ENCODE measurements at places on chromosomes 6 and 20.

GRCh38 chr20:57544838-57545564 is 15.9 kb upstream of the PCK1 start:
- no peak for DNase-seq

DNA sequence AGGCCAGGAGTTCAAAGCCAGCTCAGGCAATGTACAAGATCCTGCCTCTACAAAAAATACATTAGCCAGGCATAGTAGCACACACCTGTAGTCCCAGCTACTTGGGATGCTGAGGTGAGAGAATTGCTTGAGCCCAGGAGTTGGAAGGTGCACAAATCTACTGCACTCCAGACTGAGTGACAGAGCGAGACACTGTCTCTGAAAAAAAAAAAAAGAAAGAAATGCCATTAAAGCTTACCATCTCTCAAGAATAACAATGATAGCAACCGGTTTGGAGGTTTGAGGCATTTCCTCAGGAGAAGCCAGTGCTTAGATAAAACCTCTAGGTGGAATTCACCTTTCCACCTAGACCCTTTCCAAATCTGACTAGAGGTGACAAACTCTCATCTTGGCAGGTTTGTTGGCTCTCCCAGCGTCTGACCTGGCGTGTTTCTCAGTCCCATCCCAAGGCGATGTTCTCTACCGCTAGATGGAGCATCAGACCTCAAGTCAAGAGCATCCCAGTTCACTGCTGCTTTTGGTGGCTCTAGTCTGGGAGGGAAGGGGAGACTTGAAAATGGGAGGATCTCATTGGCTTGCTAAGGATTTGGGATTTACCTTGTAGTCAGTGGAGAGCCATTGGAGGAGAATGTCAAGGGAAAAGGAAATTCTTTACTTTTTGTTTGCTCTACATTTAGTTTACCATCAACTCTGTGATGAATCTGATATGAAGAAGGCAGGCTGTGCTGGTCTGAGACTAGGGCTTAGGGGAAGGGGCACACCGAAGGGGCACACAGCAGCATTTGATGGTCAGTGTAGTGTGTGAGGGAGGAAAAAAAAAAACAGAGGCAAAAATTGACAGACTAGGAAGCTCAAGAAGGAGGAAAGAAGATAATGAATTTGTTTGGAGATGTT is 67.9 kb downstream of the NCOA7 start:
- peak; percentile 12 for DNase-seq

- no peak for DNase-seq
Observed at GRCh38 chr20:34251619-34252018, 10.4 kb downstream of the ASIP start.

DNA sequence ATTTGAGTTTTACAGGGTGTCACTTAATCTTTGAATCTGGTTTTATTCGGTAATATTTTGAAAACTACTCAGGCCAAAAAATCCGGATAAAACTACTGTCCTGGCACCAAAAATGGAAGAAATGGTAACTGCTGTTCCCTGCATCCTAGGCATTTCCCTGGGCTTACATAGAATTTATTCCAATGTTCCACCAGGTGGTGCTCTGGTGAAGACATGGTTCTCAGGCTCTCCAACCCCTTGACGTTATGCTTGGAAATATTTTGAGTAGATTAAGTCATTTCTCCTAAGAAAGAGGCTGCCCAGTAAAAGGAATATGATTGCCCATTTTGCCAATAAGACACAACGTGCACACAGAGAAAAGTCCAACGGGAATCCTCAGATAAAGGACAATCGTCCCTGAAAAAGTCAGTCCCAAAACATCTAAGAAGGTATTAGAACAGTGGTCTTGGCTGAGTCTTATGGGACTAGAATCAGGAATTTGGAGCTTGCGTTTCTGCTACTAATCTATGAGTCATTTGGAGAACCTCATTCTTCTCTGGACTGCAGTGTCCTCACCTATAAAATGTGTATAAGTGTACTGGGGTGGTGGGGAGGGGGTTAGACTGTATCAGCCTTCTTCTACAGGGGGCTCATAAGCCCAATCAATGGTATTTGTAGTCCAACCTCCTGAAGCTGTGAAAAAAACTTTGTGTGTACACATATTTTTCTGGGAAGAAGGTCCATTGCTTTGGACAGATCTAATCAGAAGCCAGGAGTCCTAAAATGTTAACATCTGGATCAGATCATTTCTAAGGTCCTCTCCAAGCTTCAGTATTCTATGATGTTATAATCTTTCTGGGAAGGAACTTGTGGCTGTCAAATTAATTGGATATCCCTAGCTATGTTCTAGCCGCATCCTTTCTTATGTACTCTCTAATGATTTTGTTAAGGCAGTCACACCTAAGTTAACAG is 131.0 kb upstream of the BMP2 start:
- DNase-seq, result peak; percentile 47

GRCh38 chr6:128204616-128205015 is 303.8 kb upstream of the THEMIS start:
- DNase-seq, result no peak

GRCh38 chr6:2715737-2716136 is 35.0 kb downstream of the MYLK4 start:
- DNase-seq, result no peak

GRCh38 chr6:138328210-138328609 is 49.5 kb upstream of the SMIM28 start:
- no peak for DNase-seq

- no peak for DNase-seq
Observed at GRCh38 chr6:113496166-113496565, 361.0 kb upstream of the MARCKS start.

DNA sequence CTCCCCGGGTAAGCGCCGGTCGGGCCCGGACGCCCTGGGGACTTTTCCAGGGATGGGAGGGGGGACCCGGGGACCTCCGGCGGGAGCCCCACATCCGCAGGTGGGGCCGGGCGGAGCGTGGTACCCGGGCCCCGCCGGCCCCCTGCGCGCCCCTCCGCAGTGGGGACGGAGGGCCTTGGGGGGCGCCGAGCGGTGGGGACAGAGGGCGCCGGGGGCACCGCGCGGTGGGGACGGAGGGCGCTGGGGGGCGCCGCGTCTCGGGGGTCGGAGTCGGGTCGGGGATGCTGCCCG is 270 bp downstream of the PLEKHG1 start:
- DNase-seq, result no peak

- no peak for DNase-seq
Observed at GRCh38 chr20:8126181-8126580, 5.9 kb upstream of the PLCB1 start.

DNA sequence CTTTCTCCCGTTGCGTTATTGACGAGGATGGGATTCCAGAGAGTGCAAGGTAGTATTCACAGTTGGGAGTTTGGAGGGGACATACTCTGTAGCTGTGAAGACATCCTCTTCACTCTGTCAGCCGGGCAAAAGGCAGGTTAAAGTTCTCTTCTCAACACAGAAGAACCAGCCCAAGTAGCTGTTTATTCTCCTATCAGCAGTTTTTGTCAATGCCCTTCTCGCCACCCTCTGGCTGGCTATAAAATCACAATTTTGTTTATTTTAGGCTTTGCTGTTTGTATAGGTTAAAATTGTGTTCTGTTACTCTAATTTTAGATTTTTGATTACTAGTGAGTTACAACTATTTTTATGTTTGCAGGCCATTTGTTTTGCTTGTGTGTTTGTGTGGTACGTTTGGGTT is 37.9 kb upstream of the MAS1 start:
- DNase-seq, result peak; percentile 54

DNA sequence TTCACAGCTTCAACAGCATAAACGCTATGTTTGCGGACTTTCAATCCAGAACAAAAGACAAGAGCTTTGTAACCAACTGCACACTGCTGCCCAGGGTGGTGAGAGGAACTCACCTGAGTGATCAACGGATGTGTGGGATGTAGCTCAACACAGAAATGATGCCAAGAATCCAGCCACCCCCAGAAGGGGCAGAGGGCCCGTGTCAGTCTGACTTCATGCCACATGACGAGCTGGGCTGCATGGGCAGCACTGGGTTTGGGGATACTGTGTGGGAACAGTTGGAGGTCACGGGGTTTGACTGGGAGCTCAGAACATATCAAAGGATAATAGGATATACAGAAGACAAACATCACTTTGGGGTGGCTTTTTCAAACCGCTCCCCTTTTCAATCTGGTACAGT is 79.4 kb upstream of the TRAF3IP2 start:
- no peak for DNase-seq

DNA sequence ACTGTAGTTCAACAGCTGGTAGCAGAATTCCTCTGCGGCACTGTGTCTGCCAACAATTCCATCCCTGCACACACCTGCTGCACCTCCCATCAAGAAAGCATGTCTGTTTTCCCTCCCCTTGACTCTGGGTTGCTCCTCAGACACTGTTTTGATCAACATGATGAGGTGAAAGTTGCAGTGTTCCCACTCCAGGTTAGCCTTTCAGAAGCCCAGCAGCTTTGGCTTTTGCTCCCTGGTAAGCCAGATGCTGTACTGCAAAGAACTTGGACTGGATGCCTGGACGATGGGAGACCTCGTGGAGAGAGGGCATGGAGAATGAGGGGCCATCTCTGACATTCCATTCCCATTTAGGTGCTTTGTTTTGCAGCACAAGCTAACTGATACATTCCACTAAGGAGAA is 79.1 kb upstream of the MAFB start:
- no peak for DNase-seq

DNA sequence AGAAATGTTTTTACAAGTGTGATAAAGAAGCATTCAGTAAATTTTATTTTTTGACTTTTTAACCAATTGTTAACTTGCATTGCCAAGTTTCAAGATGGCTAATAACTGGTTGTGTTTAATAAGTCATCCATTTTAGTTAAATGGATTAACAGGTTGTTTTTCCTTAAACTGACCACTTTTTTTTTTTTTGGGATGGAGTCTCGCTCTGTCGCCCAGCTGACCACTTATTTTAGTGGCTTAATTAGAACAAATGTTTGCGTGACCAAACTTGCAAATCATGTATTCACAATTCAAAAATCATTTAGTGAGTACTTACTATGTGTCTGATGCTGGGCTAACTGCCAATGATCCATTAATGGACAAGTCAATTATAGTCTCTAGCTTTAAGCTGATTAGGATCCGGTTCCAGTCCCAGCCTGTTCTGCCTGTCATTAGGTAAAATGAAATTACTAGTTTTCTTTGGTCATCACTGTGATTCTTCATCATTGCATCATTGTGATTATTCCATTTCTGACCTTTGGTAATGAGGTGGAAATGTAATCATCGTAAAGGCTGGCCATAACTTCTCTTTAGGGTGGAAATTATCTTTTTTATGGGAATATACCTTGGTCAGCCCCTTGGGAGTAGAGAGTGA is 729.2 kb upstream of the MARCKS start:
- no peak for DNase-seq

DNA sequence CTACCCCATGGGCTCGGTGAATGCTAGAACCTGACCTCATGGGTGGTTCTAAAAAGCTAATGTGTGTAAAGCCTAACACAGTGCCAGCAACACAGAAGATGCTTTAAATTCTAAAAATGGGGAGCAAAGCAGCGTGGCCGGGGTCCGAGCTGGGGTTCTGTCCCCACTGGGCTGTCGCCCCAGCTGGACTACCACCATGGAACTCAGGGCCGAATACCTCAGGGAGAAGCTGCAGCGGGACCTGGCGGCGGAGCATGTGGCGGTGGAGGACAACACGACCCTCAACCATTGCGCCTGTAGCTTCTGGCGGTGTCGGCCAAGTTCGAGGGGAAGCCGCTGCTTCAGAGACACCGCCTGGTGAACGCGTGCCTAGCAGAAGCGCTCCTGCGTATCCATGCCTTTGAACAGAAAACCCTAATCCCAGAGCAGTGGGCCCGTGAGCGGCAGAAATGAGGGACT is 8.4 kb downstream of the SOX4 start:
- no peak for DNase-seq

- DNase-seq, result no peak
Observed at GRCh38 chr6:148521586-148521985, 178.9 kb downstream of the SASH1 start.

DNA sequence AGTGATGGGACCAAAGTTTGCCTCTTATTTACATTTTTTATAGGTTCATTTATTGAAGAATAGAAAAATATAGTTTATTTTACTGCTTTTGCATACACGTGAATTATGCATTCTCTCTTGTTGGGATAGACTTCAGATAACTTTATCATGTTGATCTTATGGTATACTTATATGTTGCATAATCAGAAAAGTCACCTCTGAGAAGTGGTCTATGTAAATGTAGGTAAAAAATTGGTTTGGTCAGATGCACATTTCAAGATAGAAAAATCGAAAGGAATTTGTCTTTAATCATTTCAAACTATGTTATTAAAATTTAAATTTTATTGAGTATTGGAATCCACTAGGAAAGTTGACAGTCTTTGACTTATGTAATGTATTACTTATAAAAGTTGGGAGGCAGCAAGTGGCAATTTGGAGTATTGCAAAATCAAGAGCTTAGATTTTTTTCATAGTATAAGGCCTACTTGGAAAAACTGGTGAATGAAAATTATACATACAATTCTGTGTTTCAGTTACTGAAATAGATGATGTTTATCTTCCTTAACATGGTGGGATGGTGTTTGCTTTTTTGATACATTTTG is 2.4 kb downstream of the PHF3 start:
- DNase-seq, result no peak

DNA sequence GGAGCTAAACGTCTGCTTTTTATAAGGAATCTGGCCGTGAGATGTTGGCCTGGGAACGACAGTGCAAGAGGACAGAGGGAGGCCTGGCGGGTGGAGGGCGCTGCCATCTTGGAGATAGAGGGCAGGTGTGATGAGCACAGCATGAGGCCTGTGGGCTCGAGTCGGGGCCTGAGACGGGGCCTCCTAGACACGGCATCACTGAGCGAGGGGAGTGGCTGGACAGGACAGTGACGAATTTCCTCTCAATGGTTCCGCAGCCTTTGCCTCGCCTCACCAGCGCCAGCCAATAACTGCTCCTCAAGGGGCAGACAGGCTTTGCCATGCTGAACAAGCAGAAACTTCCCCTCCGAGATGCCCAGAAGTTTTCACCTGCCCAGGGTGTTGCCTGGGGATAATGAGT is 376.7 kb downstream of the THBS2 start:
- no peak for DNase-seq

DNA sequence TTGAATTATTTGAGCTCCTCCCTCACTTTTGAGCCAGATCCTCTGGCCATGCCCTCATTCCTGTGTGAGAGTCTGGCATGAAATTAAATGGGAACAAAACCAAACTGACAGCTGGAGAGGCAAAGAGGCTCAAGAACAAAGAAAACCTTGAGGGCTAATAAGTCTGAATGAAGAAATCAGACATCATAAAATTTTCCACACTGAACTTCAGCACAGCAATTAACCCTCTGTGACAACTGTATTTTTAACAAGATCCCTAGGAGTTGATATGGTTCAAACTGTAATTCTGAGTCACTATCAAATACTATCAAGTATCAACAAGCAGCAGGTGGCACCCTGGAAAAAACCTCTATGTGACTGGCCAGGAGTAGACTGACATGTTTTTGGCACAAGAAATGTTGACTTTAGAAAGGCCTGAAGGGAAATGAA is 109.4 kb upstream of the EMILIN3 start:
- DNase-seq, result no peak

DNA sequence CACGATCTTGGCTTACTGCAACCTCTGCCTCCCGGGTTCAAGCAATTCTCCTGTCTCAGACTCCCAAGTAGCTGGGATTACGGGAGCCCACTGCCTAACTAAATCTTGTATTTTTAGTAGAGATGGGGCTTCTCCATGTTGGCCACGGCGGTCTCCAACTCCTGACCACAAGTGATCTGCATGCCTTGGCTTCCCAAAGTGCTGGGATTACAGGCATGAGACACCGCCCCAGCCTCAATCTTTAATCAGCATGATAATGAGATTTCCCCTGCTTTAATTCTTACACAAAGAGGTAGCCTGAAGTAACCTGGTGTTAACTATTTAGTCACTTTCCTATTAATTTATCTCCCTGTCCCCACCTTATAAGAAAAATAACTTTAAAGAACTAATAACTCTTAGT is 31.3 kb upstream of the TRDN start:
- DNase-seq, result no peak

GRCh38 chr20:1687053-1687452 is 29.5 kb upstream of the SIRPG start:
- peak; percentile 8 for DNase-seq
